ENCODE measurements at places on chromosomes 11 and 22.

- peak; percentile 64 for DNase-seq
Observed at GRCh38 chr11:129846508-129847335, 31.1 kb downstream of the TMEM45B start.

DNA sequence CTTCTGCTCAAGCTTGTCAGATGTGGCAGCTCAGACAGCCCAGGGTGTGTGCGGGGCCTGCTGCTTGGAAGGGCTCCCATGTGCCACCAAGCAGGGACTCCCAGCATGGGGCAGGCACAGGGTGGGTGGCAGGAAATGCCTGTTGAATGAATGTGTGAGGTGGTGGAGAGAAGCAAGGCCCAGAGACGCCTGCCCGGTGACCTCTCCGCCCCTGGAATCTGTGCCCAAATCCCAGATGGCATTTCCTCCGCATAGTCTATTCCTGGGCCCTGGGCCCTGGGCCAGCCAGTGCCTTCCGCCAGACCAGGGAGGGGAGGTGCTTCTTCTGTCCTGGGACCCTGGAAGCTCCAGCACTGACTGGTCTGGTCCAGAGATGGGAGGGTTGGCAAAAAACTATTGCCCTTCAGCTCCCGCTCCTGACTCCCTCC is 3.7 kb downstream of the CST6 start:
- DNase-seq, result no peak

DNA sequence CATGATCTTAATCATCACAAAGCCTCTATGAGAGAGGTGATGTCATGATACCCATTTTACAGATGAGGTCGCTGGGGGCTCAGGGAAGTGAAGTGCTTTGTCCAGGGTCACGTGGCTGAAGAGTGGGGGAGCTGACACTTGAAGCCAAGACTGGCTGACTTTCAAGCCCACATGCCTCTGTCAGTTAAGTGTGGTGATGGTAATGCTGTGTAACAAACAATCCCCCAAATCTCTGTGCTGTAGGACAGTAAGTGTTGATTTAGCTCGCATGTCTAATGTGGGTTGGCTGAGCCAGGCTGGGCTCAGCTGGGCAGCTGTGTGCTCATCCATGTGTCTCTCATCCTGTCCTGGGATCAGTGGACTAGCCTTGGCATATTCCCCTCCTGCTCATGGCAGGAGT is 87.1 kb upstream of the GRK3 start:
- DNase-seq, result no peak

DNA sequence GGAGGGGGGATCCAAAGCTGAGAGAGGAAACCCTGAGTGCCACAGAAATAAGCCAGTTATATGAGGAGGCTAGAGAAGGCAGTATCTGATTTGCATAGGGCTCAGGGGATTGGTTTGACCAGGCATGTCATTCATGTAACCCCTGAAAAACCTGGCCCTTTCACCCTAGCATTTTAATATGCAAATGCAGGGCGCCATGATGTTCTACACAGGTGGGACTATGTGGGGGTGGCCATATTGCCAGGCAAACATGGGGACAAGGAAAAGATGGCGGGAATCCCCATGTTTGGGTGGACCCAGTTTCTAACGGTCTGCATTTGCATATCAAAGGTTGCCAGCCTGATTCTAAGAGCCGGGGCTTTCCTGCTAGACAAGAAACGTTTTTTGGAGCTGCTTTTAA is 27.2 kb downstream of the CSF2RB start:
- DNase-seq, result no peak

DNA sequence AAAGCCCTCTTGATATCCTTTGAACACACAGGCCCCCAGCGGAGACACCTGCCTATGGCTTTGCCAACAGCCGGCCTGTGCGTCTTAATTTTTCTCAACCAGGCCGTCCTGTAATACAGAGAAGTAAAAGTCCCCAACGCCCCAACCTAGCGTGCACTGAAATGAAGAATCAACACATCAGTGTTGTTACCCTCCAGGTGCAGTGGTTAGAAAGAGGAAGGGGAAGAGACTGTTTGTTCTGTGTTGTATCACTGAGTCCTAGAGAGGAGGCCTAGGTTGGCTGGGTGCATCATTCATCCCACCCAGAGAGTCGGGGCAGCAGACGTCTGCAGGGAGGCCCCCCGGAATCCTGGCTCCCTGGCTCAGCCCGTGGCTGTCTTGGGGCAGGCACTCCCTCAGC is 25.7 kb downstream of the SGSM1 start:
- no peak for DNase-seq

DNA sequence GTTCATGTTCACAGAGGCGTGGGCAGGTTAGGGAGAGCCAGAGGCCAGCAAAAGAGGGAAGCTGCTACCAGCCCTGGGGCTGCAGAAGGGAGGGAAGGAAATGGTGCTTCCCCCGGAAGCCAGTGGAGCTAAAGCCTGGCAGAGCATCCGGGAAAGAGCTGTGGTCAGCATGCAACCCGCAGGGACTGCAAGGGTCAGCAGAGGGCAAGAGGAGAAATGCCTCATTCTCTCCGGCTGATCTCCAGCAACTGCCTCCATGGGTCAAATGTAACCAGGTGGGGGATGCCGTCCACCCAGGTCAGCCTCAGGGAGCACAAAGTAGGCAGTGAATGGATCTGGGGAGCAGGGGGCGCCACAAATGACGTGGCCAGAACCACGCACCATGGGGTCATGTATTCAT is 36.9 kb upstream of the PRR5 start:
- DNase-seq, result no peak

- DNase-seq, result no peak
Observed at GRCh38 chr11:42034826-42035225, 575.4 kb upstream of the LRRC4C start.

DNA sequence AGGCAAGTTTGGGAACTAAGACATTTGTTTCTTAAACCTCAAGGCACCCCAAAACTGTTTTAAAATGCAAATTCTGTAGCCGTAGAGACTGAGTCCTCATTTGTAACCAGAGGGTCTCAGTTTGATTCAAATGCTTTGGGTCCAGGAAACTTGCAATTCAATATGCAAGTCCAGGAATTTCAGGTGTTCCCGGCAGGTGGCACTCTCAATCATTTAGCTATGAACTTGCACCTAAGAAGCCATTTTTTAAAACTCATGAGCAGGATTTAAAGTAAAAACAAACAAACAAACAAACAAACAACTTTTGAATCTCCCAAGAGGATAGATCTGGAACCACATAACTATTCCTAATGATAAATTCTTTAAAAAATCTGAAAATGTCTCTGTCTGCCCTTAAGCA is 8.7 kb upstream of the ABTB2 start:
- DNase-seq, result no peak

DNA sequence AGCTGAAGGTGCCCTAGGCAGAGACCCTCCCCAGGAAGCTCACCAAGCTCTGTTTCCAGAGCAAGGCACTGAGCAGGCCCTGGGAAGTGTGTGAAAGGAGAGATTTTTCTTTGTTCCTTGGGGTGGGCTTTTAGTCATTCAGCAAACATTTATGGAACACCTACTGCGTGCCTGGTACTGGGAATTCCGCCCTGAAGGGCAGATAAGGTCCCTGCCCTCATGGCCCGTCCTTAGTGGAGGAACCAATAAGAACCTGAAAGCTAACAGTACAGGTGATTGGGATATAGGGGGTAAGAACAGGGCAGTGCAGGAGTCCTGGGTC is 3.9 kb downstream of the TMEM134 start:
- no peak for DNase-seq

DNA sequence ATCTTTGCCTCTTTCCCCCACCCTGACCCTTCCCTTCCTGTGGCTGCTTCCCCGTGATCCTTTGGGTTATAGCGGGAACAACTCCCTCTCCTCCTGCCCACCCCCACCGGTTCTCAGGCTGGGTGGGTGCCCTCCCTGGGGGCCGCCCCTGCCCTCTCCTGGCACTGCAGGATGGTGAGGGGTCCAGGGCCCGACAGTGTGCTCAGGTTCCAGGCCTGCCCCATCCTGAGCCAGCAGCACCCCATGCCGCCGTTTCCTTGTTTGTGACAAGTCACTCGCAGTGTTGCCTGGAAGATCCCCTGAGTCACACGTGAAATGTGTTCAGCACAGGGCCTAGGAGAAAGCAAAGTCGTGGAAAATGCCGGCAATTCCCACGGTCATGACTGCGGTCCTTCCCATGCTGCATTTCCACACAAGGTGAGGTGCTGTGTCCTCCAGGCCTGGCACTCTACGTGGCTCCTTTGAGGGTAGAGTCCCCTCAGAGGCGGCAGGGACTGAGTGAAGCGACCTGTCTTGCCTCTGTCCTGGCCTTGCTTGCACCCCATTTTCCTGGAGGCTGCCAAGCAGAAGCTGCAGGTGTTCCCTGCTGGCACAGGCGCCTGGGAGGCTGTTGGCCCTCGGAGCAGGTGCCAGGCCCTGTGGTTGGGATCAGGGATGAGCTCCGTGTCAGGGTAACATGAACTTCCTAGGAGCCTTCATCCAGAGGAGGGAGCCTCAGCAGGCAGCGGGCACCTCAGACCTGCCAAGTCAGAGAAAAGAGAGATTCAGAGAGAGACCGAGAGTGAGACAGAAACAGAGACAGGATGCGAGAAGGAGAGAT is 80.5 kb upstream of the LINC01488 start:
- DNase-seq, result no peak

DNA sequence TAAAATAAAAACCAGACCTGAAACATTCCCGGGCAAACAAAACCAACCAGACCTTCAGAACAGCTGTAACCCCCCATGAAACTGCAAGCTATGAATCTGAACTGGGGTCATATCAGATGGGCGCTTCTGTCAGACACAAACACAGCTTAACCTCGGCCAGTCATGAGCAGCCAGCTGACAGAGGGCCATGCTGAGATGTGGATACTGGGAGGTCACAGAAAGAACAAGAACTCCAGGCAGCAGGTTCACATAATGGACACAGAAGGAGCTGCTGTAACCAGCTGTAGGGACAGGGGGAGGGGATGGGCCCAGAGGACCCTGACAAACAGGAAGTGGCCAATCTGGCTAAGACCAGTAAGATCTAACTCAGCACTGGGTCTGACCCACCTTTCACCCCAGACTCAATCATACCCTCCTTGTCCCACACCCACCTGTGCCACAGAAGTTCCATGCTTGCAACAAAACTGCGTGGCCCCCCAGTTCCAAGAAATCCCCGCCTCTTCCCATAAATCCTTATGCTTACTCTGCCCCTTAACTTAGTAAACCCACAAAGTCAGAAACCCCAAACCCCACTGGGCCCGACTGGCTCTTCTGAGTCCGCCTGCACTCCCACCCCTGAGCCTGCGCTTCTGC is 4.0 kb downstream of the APOL4 start:
- DNase-seq, result no peak

DNA sequence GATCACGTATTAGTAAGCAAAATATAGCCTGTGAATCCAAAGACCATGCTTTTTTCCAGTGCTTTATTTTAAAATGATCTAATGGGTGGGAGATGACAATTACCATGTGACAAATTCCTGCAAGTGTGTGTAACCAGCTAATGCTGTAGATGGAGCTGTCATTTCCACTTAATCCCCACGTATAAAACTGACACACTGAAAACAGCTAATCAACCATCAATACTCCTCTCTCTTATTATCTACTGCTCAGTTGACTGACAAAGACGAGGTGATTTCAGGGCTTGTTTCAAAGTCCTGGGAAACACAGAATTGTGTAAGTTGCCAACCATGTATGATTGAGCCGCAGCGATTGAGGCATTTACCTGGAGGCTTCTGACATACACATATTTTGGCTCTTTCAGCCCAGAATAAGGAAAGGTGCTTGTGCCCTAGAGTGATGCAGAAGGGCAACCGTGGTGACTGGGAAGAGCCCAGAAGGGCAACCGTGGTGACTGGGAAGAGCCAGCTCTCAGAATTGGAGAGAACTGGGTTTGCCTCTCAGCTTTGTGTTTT is 9.7 kb downstream of the SLN start:
- no peak for DNase-seq
